ENCODE measurements at places on chromosomes 3 and 15. TPM values are rescaled to one million over a fixed set of nuclear protein-coding genes. Genes with fewer than 3 reads are reported as not detected.

Gene RYK
- 109 TPM for total RNA-seq

Gene SEMA3F
- total RNA-seq, result 1.7 TPM

DNA sequence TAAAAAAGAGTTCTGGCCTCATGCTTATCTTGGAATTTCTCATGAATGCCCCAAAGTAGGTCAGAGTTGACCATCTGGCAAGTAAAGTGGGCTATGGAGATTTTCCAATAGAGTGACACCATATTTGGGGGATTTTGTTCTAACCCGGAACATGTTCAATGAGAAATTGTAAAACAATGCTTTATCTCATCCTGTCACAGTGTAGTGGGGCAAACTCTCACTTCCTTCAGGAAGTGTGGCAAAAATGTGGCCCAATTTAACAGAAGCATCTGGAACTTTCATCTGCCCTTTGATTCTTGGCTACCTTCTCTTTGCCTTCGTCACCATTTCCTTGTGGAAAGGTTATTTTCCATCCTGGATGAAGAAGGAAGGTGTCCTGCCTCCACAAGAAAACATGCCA, 70.8 kb downstream of the ADAMTS9 start:
- no peak for DNase-seq
- no peak overlapping the region for H3K4me3 ChIP-seq
- H3K36me3 ChIP-seq, result peaks cover 44% of the 10 kb centered on the region
- H3K4me1 ChIP-seq, result peaks cover 36% of the 10 kb centered on the region
- H3K27ac ChIP-seq, result no peak overlapping the region

- DNase-seq, result no peak
- no peaks in the 10 kb centered on the region for H3K27me3 ChIP-seq
- H3K27ac ChIP-seq, result no peak overlapping the region
- no peaks in the 10 kb centered on the region for H3K36me3 ChIP-seq
Observed at GRCh38 chr3:79085171-79085570, 682.6 kb downstream of the ROBO1 start.

DNA sequence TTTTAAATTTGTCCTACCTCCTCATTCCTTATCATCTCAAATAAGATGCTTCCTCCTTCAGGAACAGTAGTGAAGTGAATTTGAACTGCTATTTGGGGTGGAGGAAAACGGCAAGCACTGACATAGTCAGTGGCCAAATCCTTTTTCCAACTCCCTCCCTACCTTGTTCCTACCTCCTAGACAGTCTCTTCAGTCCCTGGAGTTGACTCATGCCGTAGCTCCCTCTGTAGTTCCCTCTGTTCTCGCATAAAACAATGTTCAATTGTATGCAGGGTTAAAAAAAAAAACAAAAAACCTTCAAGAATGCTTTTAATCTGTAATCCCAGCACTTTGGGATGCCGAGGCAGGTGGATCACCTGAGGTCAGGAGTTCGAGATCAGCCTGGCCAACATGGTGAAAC, 1.4 kb downstream of the UBR1 start:
- DNase-seq, result no peak
- peaks cover 21% of the 10 kb centered on the region for H3K36me3 ChIP-seq
- H3K4me1 ChIP-seq, result peaks cover 13% of the 10 kb centered on the region
- H3K27ac ChIP-seq, result no peak overlapping the region
- H3K4me3 ChIP-seq, result peak overlapping the region; percentile 82
